ENCODE measurements at places on chromosomes 7 and 10. TPM values are rescaled to one million over a fixed set of nuclear protein-coding genes. Genes with fewer than 3 reads are reported as not detected.

DNA sequence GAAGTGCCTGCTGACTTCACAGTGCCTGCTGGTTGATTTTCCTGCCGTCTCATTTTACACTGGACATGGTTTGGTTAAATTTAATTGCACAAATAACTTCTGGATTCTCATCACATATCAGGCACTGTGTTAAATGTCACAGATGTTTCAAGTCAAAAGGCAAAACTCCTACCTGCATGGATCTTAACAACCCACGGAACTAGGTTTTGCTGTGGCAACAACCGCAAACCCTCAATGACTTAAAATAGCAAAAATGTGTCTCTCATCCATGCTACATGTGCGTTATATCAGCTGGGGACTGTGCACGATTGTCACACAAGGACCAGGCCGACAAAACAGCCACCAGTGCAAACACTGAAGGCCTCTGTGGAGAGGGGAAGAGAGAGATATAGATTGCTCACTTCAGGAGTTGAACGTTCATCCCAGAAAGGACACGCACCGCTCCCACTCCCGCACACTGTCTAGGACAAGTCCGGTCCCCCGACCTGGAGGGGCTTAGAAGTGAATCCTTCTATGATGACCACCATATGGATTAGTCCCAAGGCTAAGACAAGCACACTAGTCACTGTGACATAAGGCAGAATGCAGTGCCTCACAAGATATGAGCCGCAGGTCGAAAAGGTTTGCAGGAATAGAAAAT lies 233.3 kb downstream of the SKAP2 start:
- no peak overlapping the region for H3K4me3 ChIP-seq
- H3K27me3 ChIP-seq: no peaks in the 10 kb centered on the region
- DNase-seq: no peak

DNA sequence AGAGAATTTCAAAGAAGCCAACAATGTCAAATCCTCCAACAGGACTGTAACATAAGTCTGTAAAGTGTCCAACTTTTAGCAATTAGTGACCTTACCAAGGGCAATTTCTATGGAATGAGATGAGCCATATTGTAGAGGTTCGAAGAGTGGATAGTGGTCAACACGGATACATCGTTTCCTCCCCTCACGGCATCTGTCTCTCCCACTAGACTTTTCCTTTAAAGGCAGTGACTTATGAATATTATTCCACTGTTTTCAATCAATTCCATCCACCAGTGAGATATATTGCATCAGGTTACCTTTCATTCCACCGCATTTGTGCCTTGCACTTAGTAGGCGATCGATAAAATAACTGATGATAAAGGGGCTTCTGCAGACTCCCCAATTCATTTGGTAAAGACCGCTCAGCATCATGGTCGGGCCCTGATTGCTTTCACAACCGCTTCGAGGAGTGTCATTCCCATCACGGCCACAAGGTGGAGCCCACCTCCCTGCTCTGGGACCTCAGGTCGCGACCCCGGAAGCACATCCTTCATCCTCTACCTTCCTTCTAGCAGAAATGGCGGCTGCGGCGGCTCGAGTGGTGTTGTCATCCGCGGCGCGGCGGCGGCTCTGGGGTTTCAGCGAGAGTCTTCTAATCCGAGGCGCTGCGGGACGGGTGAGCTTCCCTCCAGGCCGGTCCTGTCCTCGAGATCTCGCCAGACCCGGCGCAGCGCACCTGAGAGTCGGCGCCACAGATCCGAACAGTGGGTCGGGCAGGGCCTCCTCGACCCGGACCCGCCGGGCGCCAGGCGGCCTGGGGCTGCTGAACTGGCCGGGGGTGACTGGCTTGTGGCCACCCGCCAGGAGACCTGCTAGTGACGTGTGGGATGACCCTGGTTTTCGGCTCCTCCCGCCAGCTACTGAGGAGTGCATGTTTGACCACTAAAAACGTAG lies at the start of gene PMPCB:
TSS of gene PMPCB (plus strand) at position 535 of the 936 bp plus-strand sequence. CDS start at position 560, 25 bp downstream.
- peak within 1 kb of the TSS; percentile 92 for H3K27ac ChIP-seq
- H3K36me3 ChIP-seq: peaks cover 31% of the 10 kb centered on the region
- H3K4me3 ChIP-seq: peak within 1 kb of the TSS; percentile 84
- H3K4me1 ChIP-seq: peaks cover 15% of the 10 kb centered on the region
- DNase-seq: peak; percentile 95
- H3K27me3 ChIP-seq: no peaks in the 10 kb centered on the region

GRCh38 chr10:36185097-36185496 lies 543.0 kb upstream of the FZD8 start:
- H3K4me3 ChIP-seq: no peak overlapping the region
- H3K27me3 ChIP-seq: no peaks in the 10 kb centered on the region
- no peak overlapping the region for H3K27ac ChIP-seq
- H3K36me3 ChIP-seq: no peaks in the 10 kb centered on the region

GRCh38 chr10:100650693-100651092 lies 94.7 kb upstream of the PAX2 start:
- no peak overlapping the region for H3K4me3 ChIP-seq
- H3K4me1 ChIP-seq: no peaks in the 10 kb centered on the region
- no peaks in the 10 kb centered on the region for H3K36me3 ChIP-seq
- peak; percentile 61 for DNase-seq
- H3K27ac ChIP-seq: no peak overlapping the region

DNA sequence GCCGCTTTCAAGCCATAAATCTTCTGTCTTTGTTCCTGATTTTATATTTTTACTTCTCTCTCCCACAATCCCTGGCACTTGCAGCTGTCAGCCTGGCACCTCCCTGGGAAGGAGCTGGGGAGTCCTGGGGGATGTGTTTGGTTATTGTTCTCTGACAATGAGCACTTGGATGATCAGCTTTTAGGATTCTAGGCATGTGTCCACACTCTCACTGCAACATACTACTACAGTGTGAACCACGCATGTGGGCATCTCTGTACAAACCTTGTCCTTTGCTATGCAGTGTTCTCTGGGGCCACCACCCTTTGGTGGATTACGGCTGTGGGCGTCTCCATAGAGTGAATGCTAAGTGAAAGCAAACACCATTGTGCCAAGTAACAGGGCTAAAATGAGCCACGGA lies 168.4 kb upstream of the KMT2E start:
- peaks cover 3% of the 10 kb centered on the region for H3K27me3 ChIP-seq
- no peaks in the 10 kb centered on the region for H3K4me1 ChIP-seq
- H3K27ac ChIP-seq: no peak overlapping the region
- H3K4me3 ChIP-seq: no peak overlapping the region
- DNase-seq: no peak
- no peaks in the 10 kb centered on the region for H3K36me3 ChIP-seq

GRCh38 chr10:112246-112645 lies 23.0 kb upstream of the ZMYND11 start:
- H3K4me3 ChIP-seq: no peak overlapping the region
- DNase-seq: no peak
- no peaks in the 10 kb centered on the region for H3K4me1 ChIP-seq
- no peaks in the 10 kb centered on the region for H3K36me3 ChIP-seq
- H3K27me3 ChIP-seq: no peaks in the 10 kb centered on the region

DNA sequence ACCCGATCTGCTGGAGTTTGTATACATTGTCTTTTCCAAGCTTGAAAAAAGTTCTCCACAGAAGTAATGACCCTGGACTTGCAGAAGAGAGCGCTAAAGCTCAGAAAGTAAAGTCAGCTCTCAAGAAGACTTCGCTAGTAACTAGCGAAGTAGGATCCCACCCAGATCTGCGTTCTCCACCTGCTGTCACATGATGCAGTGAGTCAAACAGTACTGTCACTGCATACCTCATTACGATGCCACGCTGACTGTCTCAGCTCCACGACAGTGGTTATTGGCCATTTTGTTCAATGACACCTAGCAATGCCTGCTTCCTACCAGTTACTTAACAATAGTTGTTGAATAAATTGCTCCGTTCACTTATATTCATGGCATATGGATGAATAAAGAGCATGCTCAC lies 29.7 kb upstream of the SEC61G start:
- no peak overlapping the region for H3K27ac ChIP-seq
- peak overlapping the region; percentile 33 for H3K4me3 ChIP-seq
- H3K36me3 ChIP-seq: no peaks in the 10 kb centered on the region
- DNase-seq: peak; percentile 96

Gene NEUROD6
- not detected for total RNA-seq

GRCh38 chr10:97025613-97026242 lies 160.0 kb downstream of the SLIT1 start:
- no peak overlapping the region for H3K4me3 ChIP-seq
- peaks cover 28% of the 10 kb centered on the region for H3K4me1 ChIP-seq
- peak overlapping the region; percentile 91 for H3K27ac ChIP-seq
- peak; percentile 90 for DNase-seq
- H3K36me3 ChIP-seq: no peaks in the 10 kb centered on the region

DNA sequence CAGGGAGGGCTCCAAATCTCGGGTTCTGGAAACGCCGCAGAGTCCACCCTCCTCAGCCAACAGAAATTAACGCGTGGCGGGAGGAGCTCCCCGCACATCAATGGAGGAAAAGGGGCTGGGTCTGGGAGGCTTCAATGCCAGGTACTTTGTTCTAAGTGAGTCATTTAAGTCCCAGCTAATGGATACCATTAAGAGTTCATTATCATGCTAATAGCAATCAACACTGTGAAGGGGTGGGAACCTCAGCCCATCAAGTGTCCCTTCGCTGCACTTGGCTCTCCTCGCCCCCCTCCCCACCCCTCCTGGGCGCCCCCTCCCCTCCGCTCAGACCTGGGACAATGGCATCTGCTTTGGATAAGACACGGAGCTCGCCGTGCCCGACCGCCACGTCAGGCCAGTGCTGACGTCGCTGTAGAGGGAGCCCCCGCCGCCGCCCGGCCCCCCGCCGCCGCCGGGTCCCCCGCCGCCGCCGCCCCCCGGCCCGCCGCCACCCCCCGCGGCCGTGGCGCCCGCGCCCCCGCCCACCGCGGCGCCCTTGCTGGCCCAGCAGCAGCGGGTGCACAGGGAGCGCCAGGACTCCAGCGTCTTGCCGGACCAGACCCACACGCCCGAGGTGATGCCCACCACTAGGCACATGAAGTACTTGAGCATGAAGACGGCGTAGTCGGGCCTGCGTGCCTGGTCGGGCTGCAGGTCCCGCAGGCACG lies 2.9 kb downstream of the FZD8 start:
- no peak overlapping the region for H3K27ac ChIP-seq
- H3K4me1 ChIP-seq: peaks cover 24% of the 10 kb centered on the region
- no peaks in the 10 kb centered on the region for H3K36me3 ChIP-seq
- H3K27me3 ChIP-seq: no peaks in the 10 kb centered on the region
- H3K4me3 ChIP-seq: peak overlapping the region; percentile 74

Gene NPY4R
- total RNA-seq: under 0.01 TPM

DNA sequence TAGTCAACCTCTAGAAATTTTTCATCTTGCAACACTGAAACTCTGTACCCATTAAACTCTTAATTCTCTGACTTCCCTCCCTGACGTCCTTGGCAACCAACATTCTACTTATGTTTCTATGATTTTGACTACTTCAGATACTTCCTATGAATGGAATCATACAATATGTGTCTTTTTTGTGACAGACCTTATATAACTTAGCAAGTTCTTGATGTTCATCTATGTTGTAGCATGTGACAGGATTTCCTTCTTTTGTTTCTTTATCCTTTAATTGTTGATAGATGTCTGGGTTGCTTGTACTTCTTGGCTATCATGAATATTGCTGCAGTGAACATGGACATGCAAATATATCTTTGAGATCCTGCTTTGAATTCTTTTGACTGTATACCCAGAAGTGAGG lies 240.8 kb downstream of the ADK start:
- H3K27ac ChIP-seq: no peak overlapping the region
- H3K4me1 ChIP-seq: no peaks in the 10 kb centered on the region
- DNase-seq: no peak
- no peak overlapping the region for H3K4me3 ChIP-seq

Gene EBLN1
- not detected for total RNA-seq

DNA sequence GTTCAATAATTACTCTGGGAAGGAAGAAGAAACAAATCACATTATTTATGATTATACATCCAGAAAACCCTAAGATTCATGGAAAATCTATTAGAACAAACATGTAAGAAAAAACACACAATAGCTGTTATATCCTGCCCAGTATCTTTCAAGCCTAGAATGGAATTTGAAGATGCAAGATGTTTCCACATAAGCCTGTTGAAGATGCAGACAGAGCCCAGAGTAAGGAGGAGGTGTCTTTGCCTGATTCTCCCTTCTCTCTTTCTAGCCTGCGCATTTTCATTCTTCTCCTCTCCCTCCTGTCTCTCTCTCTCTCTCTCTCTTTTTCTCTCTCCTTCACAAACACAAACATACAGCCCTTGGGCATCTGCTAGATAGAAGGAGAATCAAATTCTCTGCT lies 170.1 kb upstream of the INHBA start:
- no peaks in the 10 kb centered on the region for H3K27me3 ChIP-seq
- DNase-seq: no peak
- H3K27ac ChIP-seq: peak overlapping the region; percentile 66

DNA sequence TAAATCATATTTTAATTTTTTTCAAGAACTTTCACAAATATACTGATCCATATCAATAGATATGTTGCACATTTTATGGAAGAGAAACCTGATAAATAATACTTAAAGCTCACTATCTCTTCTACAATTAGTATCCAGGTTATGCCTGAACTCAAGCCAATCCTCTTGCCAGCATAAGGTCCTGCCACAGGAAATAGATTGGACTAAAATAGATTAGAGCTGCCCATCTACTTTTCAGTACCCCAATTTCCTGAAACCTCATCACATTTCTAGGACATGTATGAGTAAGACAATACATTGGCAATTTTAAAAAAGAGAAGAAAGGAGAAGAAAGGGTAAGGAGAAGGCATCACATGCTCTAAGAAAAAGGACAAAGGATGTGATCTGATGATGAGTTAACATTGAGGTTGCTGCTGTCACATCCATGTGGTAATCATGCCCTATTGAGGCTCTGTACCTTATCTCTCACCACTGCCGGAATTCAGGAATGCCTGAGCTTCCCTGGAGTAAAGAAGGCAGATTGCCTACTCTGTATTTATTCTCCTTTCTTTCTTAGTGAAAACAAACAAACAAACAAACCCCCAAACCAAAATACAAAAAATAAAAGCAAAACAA lies 199.7 kb downstream of the ANK3 start:
- no peaks in the 10 kb centered on the region for H3K36me3 ChIP-seq
- H3K4me1 ChIP-seq: no peaks in the 10 kb centered on the region
- no peak overlapping the region for H3K4me3 ChIP-seq

Gene PTPRZ1
- total RNA-seq: under 0.01 TPM

DNA sequence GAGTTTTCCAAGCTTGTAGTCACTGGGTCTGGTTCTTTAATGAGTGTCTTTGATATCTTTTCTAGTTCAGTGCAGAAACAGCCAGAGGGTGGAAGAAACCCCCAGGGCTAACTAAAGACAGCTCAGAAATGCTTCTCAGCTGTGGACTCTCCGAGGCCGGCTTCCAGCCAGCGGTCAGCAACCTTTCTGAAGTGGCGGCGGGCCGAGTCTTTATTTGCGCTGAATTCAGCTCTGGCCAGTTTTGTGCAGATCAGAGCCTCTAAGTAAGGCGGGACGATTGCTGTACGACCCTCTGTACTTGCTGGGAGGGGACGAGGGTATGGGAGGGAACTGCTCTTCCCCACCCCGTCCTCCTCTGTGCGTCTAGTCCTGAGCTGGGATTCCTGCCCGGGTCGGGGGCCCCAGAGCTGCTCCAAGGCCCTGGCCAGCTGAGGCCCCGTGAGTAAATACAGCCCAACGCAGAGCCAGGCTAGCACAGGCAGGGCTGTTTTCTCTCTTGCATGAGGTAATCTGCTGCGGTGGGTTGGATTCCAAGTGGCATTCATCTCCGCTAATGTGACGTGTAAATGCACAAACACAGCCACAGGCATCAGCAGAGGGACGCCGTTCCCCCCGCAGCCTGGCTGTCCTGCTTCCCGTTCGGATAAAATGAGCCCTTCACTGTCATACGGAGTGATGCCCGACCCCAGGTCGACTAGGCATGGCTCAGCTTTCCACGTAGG lies 159.8 kb downstream of the PIP4K2A start:
- peaks cover 6% of the 10 kb centered on the region for H3K36me3 ChIP-seq
- peaks cover 4% of the 10 kb centered on the region for H3K4me1 ChIP-seq
- peak overlapping the region; percentile 46 for H3K4me3 ChIP-seq
- peak; percentile 80 for DNase-seq

Gene LDB3
- under 0.01 TPM for total RNA-seq
